ENCODE measurements at places on chromosomes 6 and 20.

- no peak for DNase-seq
These were observed 1405.1 kb downstream of the GRIK2 start for GRCh38 chr6:102798636-102799035.

DNA sequence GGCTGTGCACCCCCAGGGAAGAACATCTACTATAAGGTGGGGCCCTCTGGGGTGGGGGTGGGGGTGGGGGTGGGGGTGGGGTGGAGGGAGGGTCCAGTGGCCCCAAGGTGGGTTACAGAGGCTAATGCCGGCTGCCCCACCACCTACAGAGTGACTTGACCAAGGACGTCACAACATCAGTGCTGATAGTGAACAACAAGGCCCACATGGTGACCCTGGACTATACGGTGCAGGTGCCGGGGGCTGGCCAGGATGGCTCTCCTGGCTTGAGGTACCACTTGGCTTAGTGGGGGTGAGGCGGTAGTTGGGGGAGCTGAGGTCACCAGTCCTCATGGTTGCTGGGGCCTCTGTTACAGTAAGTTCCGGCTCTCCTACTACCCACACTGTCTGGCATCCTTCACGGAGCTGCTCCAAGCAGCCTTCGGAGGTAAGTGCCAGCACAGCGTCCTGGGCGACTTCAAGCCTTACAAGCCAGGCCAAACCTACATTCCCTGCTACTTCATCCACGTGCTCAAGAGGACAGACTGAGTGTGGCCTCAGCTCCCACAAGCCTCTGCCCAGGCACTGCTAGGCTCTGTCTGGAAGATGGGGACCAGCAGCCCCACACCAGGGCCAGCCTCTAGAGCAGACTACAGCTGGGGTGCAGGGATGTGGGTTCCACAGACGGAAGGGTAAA is 2.8 kb downstream of the GNMT start:
- DNase-seq, result no peak

DNA sequence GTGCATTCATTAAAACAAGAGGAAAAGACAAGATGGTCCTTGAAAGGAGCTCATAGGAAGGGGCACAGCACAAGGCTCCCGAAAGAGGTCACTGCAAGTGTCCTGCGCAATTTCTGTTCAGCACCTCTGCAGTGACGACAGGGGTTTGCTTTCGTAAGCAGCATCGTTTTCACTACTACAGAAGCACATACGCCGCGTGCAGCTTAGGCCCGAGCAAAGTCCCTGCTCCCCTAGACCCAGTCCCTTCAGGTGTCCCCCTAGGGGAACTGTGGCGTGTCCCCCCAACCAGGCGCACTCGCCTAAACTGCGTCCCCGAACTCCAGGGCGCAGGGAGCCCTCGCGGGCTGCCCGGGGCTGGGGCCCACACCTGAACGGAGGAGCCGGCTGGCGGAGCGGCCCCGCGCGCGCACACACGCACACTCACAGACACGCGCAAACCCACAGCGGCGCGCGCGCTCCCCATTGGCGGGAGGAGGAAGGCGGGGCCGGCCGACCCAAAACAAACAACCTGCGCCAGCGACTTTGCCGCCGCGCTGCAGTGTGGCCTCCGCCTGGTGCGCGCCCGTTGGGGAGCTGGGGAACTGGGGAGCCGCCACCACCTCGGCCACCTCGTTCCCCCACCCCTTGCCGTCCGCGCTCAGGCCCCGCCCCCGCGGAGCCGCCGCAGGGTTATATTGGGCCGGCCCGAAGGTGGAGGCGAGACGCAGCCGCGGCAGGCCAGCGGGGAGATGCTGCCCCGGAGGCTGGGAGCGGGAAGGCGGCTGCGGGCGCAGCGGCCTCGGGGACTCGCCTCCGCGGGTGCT is at the start of gene FOXQ1:
TSS of gene FOXQ1 (plus strand) at position 699 of the 803 bp plus-strand sequence. CDS start 607 bp downstream, outside the sequence.
- DNase-seq, result no peak

GRCh38 chr6:136961848-136962247 is 39.7 kb downstream of the SLC35D3 start:
- DNase-seq, result no peak

DNA sequence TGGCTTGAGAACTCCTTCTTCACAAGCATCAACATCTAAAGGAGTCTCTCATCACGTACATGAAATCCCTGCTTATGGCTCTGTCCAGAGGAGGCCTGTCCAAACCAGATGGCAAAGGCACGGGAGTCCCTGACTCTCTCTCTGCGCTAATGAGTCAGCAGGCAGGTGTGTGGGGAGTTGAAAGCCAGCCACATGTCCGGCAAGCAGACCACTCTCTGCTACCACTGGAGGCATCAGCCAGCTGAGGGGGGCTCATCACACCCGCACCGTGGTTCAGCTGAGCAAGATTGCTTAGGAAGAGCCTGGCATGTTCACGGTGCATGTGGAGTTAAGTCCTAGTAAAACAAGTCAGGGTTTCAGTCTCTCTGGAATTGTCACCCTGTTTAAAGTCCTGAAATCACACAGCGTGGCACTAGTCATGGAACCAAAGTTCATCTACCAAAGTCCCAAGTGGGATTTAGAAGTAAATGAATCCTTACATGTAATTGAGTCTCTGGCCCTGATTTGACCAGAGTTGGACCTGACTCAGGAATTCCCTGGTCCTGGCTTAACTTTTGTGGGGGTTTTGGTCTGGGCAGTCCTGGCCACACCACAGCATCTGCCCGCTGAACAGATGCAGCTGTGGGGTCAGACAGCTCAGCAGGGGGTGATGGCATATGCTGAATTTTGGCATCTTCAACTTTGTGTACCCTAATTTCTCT is 155.2 kb upstream of the RIN2 start:
- no peak for DNase-seq
